Activated T-helper 1 cell treated with Interleukin-2 at 50 U/mL for 16 hours (primary cell): ENCODE measurements at places on chromosomes 1 and 21.

- no peak for DNase-seq
These were observed 116.3 kb downstream of the ST6GALNAC3 start for GRCh38 chr1:76190749-76191424.

DNA sequence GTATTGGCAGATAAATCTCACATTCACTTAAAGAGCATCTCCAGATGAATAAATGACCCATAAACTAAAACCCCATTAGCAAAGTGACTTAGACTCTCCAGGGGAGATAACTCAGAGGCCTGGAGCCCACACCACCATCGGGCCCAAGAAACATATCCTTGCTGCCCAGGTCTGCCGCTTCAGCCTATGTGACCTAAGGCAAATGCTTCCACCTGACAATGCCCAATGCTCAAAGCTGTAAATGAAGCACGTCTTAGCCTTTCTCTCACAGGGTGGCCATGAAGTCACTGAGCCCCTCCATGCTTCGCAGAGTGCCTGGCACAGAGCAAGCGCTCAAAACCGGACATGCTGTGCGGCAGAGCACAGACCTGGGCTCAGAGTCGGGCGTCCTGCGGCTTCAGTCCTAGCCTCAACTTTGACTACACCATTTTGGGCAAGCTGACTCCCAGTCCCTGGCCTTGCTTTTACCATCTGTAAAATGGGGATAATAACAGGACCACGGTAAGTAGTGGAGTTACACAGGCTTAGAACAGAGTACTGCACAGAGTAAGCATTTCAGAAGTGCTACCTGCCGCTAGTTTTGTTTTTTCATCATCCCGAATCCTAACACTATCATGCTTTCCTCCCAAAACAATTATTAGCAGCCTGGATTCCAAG lies 23.7 kb downstream of the NOL9 start:
- no peak for DNase-seq

- no peak for DNase-seq
These were observed 276.9 kb downstream of the TM2D1 start for GRCh38 chr1:61447968-61448430.

GRCh38 chr21:37484535-37485474 lies 118.2 kb downstream of the DYRK1A start:
- no peak for DNase-seq

- DNase-seq: no peak
These were observed 10.1 kb downstream of the ADPRS start for GRCh38 chr1:36098650-36099365.

DNA sequence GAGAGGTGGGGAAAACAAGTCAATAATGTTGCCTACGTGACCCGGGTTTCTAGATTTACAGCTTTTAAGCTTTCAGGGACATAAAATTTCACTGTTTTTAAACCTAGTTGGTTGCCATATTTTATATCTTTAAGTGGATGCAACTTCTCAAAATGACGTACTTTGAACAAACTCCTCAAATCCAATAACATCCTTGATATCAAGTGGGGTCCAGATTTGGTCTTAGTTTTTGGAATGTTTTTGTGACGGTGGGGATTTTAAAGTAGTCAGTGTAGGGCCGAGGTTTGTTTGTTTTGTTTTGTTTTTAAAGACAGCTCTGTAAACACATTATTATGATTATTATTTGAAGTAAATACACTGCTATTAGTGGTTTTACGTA lies 453 bp downstream of the CDKN2C start:
- no peak for DNase-seq

DNA sequence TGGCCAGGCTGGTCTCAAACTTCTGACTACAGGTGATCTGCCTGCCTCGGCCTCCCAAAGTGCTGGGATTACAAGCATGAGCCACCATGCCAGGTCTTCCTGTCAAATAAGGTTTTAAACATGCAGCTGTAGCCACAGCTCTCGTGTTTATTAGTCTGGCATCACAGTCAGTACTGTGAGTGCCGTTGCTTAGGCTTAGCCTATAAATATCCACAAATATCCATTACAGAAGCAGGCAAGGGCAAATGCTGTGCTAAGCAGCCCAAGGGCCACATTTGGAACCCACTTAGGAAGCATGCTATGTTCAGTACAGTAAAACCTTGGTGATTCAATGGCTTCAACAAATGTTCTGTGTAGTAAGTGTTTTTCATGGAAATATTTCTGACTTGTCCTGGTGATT lies 75.9 kb downstream of the KIF1B start:
- DNase-seq: no peak

GRCh38 chr1:211625040-211625439 lies 46.1 kb upstream of the SLC30A1 start:
- DNase-seq: no peak
